Pulmonary artery endothelial cell (primary cell): ENCODE measurements at places on chromosomes 5 and 9.

- no peak for DNase-seq
These were observed 154.3 kb downstream of the PALM2AKAP2 start for GRCh38 chr9:109934136-109934856.

DNA sequence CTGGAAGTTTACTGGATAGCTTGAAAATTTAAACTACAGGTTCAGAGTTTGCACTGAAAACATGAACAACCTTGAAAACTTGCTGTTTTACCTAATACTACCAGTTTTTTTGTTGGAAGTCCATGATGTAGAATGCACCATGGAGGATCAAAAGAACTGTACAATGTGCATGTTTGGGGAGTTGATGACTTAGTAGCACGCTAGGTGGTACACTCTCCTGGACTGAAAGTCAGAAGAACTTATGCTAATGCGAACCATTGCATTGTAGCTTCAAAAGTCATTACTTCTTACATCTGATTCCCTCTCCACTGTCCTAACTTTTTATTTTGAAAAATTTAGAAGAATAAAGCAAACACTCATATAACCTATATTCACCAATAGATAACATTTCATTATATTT lies 211.0 kb downstream of the OSTF1 start:
- DNase-seq, result no peak

GRCh38 chr5:143665866-143666265 lies 146.1 kb upstream of the HMHB1 start:
- no peak for DNase-seq

- no peak for DNase-seq
These were observed 46.2 kb downstream of the TENT4A start for GRCh38 chr5:6759401-6759800.

DNA sequence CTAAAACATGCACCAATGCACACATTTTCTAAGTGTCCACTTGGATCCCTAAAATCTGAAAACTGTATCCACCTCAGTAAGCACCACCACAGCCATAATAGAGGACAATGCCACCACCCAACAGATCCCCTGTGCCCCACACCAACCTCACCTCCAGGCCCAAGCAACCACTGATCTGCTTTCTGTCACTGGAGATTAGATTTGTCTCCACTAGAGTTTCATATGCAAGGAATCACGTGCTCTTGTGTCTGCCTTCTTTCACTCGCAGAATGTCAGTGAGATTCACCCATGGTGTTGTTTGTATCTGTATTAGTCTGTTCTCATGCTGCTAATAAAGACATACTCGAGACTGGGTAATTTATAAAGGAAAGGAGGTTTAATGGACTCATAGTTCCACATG lies 216.1 kb upstream of the WWC1 start:
- DNase-seq, result no peak

- no peak for DNase-seq
These were observed 5.2 kb downstream of the HNRNPAB start for GRCh38 chr5:178209334-178210072.

DNA sequence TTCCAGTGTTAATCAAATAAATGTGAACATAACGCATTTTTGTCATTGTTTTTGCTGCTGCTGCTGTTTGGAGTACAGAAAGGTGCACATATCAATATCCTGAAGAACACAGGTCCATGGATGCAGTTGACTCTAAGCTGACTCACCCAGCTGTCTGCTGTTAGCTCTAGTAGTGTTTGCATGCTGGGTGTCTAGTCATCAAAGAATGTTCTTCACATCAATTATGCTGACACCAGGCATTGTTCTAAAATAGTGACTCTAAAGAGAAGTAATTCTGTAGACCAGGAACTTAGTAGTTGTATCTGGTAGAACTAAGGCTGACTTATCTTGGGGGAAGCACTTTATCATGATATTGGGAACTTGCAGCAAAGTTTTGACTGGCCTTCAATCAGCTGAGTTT lies 55.7 kb upstream of the DPYSL3 start:
- no peak for DNase-seq

- no peak for DNase-seq
These were observed 4.8 kb downstream of the DNAJB5 start for GRCh38 chr9:34994260-34994899.

- no peak for DNase-seq
These were observed 188.8 kb downstream of the COMMD10 start for GRCh38 chr5:116273448-116274242.

DNA sequence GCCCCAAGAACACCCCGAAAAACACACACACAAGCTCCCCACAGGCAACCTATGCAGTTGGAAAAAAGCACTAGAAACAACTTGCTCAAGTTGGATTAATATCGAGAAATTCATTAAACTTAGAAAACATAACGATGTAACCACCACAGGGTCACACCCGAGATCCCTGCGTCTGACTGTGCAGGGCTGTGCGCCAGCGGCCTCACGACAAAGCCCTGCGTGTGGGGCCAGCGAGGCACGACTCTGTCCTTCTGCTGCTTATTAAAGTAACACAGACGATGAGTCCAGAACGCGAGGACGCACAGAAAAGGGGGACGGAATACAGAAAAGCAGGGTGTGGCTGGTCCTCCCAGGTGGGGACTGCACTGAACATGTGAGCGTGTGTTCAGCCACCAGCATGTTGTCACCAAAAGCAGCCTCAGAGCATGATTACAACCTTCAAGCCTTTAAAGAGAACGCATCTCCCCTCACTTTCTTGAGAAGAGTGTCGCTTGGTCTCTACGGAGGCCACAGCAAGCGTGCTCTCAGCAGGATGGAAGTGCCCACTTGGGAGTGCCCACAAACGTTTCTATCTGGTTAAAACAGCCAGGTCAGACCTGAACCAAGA lies 14.4 kb downstream of the SLC12A7 start:
- no peak for DNase-seq

- DNase-seq, result peak; percentile 61
These were observed 1.4 kb downstream of the CHD1 start for GRCh38 chr5:98927242-98927988.

DNA sequence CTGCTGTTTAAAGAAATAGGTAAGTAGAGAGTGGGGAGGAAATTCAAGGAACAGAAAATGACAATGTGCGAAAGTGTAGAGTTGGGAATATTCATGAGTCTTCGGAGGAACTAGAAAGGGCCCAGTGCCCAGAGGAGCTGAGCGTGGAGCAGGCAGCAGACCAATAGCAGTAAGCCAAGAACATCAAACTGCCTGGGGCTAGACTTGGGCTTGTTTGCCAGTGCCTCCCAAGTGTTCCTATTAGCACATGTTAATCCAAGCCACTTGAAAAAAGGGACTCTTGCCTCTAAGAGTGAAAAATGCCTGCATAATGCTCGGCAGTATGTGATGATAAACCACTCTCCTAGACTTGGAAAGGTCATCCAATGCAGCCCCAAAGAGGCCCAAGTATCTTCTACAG lies 1.2 kb upstream of the TAL2 start:
- no peak for DNase-seq

GRCh38 chr5:43209060-43209459 lies 17.0 kb downstream of the NIM1K start:
- no peak for DNase-seq

- no peak for DNase-seq
These were observed 7.5 kb upstream of the ZNF367 start for GRCh38 chr9:96425500-96426169.

DNA sequence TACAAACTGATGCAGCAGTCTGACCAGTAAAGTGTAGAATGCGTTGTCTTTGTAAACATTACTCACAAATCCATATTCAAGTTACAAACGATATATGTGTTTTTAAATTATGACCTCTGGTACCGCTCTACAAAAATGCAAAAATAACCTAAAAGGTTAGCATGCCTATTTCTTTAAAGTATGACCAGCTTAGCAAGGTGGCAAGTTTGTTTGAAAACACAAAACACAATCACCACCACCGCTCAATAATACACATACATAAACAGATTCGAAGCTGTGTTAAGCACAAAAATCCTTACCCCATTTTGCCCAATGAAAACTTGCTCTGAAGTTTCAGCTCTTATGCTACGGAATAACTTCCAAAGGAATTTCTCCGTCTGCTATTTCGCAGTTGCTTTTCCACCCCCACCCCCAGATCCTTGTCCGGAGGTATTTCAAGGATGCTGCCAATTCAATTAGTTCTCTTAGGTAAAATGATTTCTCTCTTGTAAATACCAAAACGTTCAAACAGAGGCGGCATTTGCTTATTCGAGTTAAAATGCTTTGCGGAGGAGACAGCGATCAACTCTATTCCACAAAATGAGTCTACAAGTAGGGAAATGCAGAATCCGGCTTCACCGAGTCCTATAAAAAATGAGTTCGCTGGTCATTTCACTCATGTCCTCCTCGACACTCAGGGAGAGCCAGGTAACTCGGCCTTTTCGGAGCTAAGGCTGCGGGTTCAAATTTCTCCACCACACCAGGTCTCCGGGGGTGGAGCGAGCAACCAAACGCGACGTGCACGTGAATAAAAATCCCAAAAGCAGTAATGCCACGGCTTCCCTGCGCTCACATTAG lies 1.2 kb downstream of the HOMER1 start:
- no peak for DNase-seq

GRCh38 chr9:114259798-114260523 lies 62.9 kb upstream of the ORM1 start:
- no peak for DNase-seq

GRCh38 chr9:38445154-38446043 lies 21.1 kb upstream of the IGFBPL1 start:
- DNase-seq, result no peak

DNA sequence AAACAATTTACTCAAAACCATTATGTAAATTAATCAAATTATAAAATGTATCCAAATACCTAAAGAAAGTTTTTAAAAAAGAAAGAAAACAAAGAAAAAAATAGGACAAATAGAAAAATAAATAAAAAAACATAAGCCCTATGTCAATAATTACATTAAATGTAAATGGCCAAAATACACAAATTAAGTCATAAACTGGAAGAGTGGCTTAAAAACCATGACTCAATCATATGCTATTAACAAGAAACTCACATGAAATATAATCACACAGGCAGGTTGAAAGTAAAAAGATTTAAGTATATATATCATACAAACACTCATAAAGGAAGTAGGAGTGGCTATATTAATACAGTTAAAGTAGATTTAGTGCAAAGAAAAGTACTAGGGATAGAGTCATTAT lies 95.3 kb downstream of the PRELID2 start:
- DNase-seq, result no peak

GRCh38 chr5:91384671-91385430 lies 1.7 kb upstream of the ARRDC3 start:
- DNase-seq, result peak; percentile 72

- DNase-seq, result no peak
These were observed 342.6 kb downstream of the GLIS3 start for GRCh38 chr9:3957306-3957705.

GRCh38 chr5:39373791-39374190 lies 9.5 kb upstream of the C9 start:
- DNase-seq, result no peak

DNA sequence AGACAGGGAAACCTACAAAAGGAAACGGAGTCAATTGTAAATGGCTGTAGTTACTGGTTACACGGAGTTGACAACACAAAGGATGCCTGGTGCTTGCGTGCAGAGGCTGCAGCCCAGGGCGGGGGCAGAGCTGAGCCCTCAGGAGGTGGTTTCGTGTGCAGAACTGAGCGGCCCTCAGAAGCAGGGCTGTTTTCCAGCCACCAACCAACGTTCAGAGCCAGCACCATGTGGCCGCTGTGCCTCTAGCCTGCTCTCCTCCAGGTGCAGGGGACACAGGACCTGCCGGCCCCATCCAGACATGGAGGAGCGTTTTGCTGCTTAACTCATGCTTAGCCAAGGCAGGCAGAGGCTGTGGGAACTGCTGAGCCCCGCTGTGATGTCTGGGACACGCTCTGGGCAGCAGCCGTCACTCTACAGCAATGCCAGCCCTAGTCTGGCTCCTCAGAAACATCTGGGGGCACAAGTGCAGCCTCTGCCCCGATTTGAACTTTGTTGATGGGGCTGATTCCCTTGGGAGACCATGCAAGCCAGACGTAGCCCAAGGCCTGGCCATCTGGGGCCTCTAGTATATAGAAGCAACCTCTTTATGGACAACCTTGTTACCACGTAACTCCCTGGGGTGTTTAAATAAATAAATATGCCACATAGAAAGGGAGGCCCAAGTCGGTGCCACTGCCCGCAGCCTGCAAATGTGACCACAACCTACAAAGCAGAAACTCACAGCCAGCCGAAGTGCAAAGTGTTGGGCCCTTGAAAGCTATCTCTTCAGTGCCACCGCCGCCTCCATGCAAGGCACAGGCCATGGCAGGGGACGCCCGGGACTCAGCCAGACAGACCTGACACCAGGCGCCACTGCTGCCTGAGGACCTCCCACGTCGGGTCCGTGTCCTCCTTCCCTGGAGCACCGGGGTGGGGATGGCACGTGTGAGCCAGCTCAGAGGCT lies 42.1 kb downstream of the NKD2 start:
- DNase-seq, result no peak

GRCh38 chr9:112508377-112508776 lies 21.8 kb downstream of the KIAA1958 start:
- no peak for DNase-seq

GRCh38 chr5:147177125-147177840 lies 57.5 kb upstream of the STK32A start:
- no peak for DNase-seq

- DNase-seq, result no peak
These were observed 16.6 kb downstream of the OTULINL start for GRCh38 chr5:14598225-14598624.

DNA sequence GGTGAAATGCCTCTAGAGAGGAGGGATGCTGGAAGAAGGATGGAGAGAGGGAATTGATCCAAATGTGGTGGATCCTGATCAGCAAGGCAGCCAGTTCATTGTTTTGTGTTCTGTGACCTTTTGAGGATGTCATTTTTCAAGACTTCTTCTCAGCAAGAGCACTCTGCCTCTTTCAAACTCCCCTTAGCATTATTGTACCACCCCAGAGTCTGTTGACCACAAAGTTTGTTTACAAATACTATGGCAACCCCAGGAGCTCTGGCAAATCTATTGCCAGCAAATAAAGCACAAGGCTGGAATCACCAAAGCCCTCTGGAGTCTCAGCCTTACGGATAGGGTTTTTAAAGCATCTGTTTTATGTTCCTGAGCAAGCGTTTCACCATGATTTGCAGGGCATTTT lies 76.2 kb upstream of the SLC1A3 start:
- DNase-seq, result no peak

DNA sequence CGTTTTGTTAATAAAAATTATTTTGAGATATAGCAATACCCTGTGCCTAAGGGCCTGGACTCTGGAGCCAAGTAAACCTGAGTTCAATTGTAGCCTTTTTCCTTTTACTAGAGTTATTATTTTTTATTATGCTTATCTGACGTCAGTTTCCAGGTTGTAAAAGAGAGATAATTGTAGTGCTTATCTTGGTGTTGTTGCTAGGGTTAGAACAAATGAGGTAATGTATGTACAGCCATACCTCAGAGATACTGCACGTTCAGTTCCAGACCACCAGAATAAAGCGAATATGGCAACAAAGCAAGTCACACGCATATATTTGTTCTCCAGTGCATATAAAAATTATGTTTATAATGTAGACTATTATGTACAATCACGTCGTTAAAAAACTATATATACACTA lies 215.0 kb downstream of the VPS13A start:
- no peak for DNase-seq

DNA sequence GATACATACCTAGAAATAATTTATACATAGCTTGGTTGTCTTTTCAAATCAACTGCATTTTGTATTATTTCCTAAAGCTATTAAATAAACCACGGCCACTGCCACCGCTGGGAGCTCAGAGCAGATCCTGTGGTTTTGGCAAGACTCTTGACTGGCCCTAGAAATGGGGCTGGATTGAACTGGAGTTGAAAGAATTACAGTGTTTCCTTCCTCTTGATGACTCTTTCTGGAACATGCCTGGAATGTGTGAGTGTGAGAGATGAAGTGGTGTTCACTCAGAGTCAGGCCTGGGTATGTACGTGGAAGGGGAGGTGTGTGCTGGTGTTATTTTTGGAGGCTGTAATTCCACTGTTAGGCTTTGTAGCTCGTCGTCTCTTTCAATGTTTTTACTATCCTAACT lies 45.9 kb downstream of the TEK start:
- DNase-seq, result peak; percentile 91
